Activated naive CD8-positive, alpha-beta T cell treated with anti-CD3 and anti-CD28 coated beads, Interleukin-2, amount 10 ng/mL, durations not matched to agents 7 days and 5 days (primary cell): ENCODE measurements at places on chromosomes 16 and 17. TPM values are rescaled to one million over a fixed set of nuclear protein-coding genes. Genes with fewer than 3 reads are reported as not detected.

DNA sequence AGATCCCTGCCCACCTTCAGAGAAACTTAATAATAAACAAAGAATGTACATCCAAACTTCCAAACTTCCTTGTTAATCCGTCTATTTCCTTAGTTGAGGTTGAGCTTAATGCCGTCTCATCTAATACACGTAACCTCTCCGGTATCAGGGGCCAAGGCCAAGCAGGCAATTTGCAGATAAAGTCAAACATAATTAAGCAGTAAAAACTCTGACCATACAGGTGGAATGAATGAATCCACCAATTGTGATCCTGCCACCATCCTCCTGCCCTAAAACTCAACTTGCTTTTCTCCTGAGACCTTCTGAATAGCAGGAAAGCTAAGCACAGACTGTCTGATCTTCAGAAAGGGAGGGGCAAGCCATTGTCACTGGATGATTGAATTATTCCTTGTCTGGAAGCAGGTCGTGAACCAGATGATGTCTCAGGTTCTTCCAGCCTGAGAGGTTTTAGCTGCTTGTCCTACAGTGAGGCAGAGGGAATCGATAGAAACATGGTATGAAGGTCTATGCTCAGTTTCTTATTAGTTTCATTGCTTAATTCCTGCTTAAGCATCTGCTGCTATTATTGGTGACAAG lies 1111.8 kb upstream of the EEF2KMT start:
- no peak for DNase-seq

DNA sequence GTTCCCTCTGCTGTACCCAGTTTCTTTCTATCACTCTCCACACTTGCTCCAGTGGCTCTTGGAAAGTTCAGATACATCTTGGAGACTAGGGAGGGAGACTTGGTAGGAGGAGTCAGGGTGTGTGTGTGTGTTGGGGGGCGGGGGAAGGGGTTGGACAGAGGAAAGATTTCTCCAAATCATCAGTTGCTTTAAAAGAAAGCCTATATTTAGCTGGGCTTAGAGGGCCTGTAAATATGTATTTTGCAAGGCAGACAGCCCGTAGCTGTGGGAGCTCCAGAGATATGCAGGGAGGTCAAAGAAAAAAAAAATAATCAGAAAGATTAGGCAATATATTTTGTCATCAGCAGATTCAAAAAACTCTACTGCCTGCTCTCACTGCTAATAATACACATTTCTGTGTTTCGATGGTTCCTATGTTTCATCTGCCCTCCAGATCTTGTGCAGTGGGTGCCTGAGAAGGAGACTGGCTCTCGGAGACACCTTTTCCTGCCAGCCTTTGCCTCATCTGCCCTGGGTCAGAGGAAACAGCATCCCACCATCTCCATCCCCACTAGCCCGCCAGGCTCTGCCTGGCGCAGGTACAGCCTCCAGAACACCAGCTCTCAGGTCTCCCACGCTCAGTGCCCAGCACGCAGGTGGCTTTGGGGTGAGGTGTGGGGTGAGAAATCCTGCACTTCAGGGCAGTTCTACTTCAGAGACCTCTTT lies 4.8 kb upstream of the PPP1R9B start:
- no peak for DNase-seq

GRCh38 chr17:74528491-74529199 lies 2.6 kb downstream of the CD300LB start:
- DNase-seq: no peak

DNA sequence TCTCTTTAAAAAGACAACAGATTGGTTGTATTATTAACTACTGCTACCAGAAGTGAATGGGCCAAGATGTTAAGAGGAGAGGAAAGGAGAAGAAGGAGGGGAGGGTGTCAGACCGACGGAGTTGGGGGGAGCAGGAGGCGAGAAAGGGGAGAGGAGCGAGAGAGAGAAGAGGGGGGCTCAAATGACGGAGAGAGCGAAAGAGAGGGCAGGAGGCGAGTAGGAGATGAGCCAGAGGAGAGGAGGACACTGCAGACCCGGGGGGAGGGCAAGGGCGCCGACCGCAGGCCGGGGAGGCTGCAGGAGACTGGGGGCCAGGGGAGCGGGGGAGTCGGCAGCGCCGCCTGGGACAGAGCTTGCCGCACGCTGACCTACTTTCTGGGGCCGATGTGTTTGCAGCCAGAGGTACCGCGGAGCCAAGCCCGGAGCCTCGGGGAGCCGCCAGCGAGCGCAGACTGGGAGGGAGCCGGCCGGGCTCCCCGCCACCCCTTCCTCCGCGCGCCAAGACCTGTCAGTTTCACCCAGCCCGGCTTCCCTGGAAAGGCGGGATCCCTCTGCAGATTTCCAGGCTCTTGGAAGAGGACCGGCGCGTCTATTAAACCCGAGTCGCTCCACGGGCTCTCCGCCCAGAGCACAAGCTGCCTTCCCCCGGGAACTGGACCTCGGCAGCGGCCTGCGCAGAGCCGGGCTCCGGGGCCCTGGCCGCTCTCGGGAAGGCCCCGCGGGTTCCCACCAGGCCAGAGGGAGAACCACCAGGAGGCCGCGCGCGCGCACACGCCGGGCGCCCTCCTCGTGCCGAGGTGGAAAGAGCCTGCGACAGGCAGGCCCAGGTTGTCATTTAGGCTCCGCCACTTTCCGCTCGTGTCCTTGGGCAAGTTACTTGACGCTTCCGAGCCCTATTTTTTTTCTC lies 74.6 kb downstream of the CMC2 start:
- DNase-seq: peak; percentile 41

DNA sequence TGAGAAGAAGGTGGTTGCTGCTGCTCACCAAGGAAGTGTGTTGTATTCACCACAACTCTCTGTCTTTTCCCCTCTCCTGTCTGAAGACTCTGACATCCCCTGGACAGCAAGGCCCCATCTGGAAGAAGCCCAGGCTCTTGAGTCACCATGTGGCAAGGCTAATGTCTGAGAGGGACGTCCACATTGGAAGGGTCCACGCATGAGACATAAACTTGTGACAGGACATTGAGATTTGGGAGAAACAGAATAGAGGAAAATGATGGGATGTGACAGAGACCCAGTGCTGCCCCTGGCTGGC lies 176.5 kb downstream of the IRF8 start:
- no peak for DNase-seq

DNA sequence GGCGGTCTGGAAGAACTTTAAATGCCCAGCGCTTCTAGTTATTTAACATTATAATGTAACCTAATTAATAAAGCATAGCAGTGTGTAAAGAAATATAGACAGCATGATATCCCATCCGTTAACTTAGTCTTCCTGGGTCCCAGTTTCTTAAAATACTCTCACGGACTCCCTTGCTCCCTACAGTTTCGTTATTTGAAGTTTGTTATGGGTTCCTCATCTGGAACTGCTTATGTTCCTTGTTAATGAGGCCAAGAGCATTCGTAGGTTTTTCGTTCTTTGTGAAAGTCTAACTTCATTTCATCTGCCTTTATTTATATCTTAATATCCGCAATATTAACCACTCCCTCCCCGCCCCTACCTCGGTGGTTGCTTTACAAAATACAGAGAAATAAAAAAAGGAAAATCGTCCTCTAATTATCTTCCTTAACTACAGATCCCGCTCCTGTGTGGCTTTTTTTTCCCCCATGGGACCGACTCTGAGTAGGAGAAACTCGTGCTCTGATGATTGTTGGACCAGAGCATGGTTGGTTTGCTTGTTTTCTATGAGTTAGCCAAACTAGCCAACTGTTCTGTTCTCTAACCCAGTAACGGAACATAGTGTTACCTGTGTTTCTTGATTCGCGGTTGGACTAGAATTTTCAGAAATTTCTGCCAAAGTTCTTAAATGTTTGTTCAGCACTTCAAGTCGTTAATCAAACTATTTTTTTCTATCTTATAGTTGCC lies 863 bp downstream of the ADPRM start:
- no peak for DNase-seq

DNA sequence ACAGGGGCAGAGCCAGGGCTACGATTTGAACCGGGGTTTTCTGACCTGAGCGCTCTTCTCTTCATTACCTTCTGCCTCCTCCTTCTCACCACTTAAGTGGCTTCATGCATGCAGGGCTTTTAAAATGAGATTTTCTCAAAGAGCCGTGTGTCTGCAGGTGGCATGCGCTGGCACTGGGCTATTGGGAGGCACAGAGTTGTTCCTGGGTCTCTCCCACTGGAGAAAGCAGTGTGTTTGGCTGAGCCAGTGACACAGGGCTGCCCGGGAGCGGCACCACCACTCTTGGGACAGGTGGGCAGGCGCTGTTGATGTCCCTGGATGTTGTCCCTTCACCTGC lies 218.8 kb upstream of the CHMP6 start:
- no peak for DNase-seq

DNA sequence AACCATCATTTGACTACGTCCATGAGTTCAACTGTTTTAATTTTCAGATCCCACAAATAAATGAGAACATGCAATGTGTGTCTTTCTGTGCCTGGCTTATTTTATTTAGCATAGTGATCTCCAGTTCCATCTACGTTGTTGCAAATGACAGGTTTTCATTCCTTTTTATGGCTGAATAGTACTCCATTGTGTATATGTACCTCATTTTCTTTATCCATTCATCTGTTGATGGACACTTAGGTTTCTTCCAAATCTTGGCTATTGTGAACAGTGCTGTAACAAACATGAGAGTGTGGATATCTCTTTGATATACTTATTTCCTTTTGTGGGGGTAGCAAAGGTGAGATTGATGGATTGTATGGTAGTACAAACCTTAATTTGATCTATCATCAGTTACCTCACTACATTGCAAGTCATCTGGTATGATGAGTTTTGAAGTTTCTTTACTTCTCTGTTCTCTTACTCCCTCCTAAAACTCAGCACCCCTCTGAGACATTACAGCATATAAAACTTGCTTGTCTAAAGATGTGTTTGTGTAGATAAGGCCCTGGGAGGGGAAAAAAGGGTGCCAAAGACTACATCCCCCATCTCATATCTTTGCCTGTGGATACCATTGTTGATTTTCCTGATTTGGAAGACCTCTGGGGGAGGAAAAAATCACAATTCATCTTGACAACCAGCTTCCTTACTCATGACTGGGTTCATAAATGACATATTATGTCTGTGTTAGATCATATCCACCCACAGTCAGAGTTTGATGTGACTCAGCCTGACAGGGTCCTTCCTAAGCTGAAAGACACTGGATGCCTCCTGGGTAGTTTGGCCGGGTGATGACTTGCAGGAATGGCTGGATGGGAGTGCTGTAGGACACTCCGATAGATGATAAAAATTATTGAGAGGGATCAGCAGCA lies 47.6 kb downstream of the ABCA9 start:
- no peak for DNase-seq

- DNase-seq: no peak
These were observed 33.4 kb upstream of the IL34 start for GRCh38 chr16:70612931-70613330.

- peak; percentile 61 for DNase-seq
These were observed 565 bp downstream of the MAP3K3 start for GRCh38 chr17:63622574-63623390.

DNA sequence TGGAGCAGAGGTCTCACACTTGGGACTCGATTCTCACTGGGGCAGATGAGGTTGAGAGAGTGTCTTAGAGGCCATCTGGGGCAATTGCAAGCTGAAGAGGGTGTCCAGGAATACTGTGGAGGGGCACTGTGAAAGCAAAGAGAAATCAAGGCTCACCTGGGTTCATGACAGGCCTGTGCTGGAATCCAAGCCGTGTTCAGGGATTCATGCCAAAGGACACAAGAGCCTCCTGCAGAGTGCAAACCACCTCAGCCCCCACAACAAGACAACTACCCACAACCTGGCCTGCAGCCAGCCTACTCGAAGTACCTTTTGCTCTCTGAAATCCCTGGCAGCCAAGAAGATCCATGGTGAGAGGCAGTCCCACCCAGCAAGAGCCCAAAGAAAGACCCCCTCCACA lies 2334.2 kb downstream of the TP53TG3F start:
- no peak for DNase-seq

DNA sequence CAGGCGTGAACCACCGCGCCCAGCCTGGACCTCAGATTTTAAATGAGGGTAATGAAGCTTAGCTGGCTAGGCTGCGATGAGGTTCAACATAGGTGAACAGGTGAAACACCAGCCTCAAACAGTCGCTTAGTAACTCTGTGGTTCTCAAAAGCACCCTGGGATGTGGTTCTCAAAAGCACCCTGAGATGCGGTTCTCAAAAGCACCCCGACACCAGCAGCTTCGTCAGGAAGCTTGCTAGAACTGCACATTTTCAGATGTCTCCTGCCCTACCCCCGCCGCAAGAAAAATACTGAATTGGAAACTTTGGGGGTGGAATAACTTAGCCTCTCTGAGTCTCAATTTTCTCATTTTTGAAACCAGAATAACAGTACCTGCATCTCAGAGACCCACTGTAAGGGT lies 86.7 kb upstream of the XYLT1 start:
- no peak for DNase-seq

DNA sequence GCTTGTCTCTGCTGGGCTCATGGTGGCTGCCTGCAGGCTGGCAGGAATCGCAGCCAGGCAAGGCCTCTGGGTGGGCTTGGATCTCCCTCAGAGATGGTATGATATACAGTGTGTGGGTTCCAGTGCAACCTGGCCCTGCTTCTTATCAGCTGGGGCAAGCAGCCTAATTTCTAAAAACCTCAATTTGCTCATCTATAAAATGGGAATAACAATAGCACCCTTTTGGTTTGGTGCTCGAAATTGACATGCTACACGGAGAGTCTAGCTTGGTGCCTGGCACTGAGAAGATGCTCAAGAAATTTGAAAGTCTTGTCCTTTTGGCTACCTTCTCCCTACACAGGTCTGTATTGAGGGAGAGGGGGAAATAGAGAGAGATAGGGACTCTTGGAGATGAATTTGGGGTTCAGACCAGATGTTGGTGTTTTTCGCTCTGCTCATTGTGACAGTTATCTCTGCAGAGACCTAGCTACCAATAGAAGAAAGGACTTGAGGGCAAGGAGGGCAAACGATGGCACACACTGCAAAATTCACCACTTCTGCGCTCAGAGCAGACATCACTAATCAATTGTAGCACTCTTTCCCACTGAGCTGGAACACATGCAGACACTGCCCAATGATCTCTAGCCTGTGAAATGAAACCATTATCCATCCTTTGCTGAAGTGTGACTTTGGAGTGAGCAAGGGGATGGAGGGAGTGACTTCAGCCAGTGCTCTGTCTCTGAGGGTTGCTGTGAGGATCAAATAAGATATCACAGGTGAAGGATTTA lies 15.6 kb downstream of the BEAN1 start:
- no peak for DNase-seq

GRCh38 chr16:715477-716199 lies 720 bp downstream of the METRN start:
- DNase-seq: no peak

- DNase-seq: no peak
These were observed at the start of gene KRT222 for GRCh38 chr17:40664582-40665333. KRT222 (minus strand) TSS chr17:40665177; CDS start chr17:40665099, 78 bp downstream.

DNA sequence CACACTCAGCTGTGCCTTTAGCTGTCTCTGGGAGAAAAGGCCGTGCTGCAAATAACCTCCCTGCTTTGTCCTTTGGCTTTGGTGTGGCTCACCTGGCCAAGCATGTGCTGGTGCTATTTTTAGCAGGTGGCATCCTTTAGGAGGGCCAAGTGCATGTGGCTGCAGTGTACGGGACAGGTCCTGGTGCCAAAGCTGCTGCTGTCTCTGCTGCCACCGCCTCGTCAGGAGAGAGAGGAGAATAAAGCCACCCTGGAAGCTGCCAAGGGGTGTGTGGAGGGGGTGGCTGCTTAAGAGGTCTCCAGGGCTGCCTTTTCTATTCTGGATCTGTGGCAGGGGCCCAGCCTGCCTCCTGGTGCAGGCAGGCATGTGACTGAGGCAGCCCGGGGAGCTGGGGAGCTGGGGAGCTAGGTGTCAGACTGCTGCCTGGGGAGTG lies 6.2 kb downstream of the AKAP1 start:
- no peak for DNase-seq

GRCh38 chr17:81456091-81456490 lies 56.5 kb downstream of the ACTG1 start:
- DNase-seq: no peak

CPHXL gene
- total RNA-seq: not detected

ABCA8 gene
- not detected for total RNA-seq

SLC38A7 gene
- 11.8 TPM for total RNA-seq

RASL10B gene
- total RNA-seq: 0.09 TPM

WFIKKN2 gene
- not detected for total RNA-seq

MMP28 gene
- 0.45 TPM for total RNA-seq
